ENCODE measurements at places on chromosomes 1 and 21.

- DNase-seq = no peak
These were observed 9.8 kb downstream of the COL8A2 start for GRCh38 chr1:36115200-36115669.

GRCh38 chr1:16091296-16091695 lies 17.8 kb upstream of the FAM131C start:
- DNase-seq = no peak

- DNase-seq = no peak
These were observed 919 bp downstream of the MCL1 start for GRCh38 chr1:150578272-150579109.

DNA sequence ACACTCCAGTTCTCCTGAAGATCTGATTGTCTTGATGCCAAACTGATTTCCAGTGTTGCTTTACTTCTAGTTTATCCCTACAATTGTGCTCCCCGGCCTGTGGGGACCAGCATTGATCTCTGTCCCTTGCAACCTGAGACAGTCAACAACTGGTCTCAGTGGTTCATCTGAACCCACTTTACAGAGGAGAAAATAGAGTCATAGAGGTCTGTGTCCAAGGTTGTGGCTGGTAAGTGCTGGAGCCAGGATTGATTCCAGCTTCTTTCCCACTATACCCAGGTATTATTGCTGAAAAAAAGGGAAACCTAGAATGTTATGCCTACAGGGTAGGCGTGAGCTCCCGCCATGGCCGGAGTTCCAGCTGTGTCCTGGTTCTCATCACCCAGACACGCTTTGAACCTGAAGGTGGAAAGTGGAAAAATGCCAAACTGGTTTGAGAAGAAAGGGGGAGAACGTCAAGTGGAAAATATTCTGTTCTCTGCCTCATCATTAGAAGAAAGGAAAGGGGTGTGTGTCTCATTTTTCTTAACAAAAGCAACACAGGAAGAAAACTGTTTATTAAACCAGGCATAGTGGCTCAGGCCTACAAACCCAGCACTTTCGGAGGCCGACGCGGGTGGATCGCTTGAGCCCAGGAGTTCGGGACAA lies 60.7 kb upstream of the ITPKB start:
- DNase-seq = no peak

- DNase-seq = no peak
These were observed 51.7 kb downstream of the RASAL2 start for GRCh38 chr1:178145605-178146004.

DNA sequence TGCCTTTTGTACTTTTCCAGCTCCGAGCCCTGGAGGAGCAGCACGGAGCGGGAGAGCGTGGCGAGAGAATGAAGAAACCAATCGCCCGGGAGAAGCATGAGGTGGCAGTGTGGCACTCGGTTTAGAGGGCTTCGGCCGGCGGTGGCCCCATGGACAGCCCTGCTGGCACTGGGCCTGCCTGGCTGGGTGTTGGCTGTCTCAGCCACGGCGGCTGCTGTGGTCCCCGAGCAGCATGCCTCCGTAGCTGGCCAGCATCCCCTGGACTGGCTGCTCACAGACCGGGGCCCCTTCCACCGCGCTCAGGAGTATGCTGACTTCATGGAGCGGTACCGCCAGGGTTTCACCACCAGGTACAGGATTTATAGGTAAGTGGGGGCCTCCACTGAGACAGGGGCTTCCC lies 59.0 kb downstream of the BRINP2 start:
- DNase-seq = no peak

DNA sequence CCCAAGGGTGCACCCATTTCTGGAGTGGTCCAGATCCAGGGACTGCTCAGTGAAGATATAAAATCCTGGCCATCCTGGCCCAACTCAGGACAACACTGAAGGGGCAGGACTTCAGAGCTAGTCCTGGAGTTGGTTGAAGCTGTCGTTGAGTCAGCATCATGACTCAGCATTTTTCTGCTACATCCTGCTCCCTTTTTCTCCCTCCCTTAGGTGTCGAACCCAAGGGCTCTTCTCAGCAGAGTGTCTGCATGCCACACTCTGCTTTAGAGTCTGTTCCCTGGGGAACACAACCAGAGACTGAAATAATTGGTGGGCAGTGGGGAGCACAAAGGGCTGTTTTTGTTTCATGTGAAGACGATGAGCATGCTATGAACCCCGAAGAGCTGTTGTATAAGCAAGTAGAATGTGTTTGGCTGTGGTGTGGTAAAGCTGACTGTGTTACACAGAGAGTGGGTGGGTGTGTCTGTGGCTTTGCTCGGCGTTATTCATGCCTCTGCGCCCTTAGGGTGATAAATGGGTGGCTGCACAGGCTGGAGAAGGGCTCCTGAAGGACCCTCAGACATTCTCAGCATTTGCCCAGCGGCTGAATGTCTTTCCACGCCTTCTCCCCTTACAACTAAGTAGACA lies 167.2 kb downstream of the CYYR1 start:
- no peak for DNase-seq

DNA sequence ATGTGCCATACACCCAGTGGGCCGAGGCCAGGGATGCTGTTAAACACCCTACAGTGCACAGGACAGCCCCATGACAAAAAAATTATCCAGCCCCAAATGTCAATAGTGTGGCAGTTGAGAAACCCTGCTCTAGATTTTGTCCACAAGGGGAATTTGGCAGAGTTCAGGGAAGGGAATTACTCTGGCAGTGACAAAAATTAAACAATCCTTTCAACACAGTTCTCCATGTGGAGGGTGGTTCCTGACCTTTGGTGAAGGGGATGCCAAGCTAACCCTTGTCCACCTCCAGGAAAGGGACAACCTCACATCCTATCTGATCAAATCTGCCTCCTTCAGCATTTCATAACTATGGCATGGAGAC lies 28.4 kb upstream of the CD84 start:
- no peak for DNase-seq

- DNase-seq = no peak
These were observed 16.0 kb downstream of the RRP1 start for GRCh38 chr21:43805275-43805800.

All from stimulated activated CD8-positive, alpha-beta memory T cell treated with anti-CD3 and anti-CD28 coated beads, Interleukin-15, amount 100 ng/mL, for 1 hour (primary cell).